ENCODE measurements at places on chromosomes 7 and 10. TPM values are rescaled to one million over a fixed set of nuclear protein-coding genes. Genes with fewer than 3 reads are reported as not detected.

Gene ITIH2
- not detected for total RNA-seq

Gene MBL2
- not detected for total RNA-seq

Gene NFKB2
- total RNA-seq = 15.5 TPM

Gene WNT8B
- not detected for total RNA-seq

Gene PTF1A
- not detected for total RNA-seq
